ENCODE measurements at places on chromosomes 6 and 20.
A peak's percentile ranks its signal among the peaks of the same experiment; 100 is the strongest.

DNA sequence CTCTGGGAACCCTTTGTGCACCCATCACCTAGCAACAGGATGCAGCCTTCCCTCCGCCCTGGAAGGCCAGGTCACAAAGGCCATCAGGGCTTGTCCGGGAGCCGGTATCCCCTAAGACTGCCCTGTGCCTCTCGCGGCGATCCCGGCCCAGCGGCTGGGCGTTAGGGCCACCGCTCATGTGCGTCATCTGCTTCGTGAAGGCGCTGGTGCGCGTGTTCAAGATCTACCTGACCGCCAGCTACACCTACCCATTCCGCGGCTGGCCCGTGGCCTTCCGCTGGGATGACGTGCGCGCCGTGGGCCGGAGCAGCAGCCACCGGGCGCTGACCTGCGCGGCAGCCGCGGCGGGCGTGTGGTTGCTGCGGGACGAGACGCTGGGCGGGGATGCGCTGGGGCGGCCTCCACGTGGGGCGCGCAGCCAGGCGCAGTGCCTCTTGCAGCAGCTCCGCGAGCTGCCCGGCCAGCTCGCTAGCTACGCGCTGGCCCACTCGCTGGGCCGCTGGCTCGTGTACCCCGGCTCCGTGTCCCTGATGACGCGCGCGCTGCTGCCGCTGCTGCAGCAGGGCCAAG lies at the start of gene ABHD16B:
Gene ABHD16B (plus strand): TSS at position 134 of the 570 bp plus-strand sequence. CDS start 43 bp downstream, at position 177.
- no peak for DNase-seq

GRCh38 chr20:57481281-57481711 lies 43.6 kb downstream of the CTCFL start:
- DNase-seq, result no peak

DNA sequence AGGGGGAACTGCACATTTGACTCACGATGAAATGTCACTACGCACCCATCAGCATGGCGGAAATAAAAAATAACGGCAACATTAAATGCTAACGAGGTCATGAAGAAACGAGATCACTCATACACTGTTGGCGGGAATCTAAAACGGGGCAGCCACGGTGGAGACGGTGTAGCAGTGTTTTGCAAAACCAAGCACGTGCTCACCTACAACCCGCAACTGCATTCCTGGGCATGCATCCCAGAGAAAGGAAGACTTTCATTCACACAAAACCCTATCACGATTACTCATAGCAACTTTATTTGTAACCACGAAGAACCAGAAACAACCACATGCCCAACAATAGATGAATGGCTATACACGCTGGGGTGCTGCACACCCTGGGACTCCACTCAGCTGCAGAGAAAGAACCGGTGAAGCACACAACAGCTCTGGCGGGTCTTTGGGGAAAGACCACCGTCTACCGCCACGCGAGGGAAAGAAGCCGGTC lies 77.0 kb downstream of the YTHDF1 start:
- DNase-seq, result no peak

- DNase-seq, result peak; percentile 62
These were observed 1.4 kb downstream of the NKX2-4 start for GRCh38 chr20:21395666-21396598.

DNA sequence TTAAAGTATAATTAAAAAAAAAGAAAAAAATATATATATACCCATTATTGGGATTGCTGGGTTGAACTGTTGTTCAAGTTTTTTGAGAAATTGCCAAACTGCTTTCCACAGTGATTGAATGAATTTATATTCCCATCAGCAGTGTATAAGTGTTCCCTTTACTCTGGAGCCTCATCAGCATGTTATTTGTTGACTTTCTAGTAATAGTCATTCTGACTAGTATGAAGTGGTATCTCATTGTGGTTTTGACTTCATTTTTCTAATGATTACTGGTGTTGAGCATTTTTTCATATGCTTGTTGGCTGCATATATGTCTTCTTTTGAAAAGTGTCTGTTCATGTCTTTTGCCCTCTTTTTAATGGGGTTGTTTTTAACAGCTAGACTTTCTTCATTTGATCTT lies 1260.8 kb upstream of the GJE1 start:
- no peak for DNase-seq

DNA sequence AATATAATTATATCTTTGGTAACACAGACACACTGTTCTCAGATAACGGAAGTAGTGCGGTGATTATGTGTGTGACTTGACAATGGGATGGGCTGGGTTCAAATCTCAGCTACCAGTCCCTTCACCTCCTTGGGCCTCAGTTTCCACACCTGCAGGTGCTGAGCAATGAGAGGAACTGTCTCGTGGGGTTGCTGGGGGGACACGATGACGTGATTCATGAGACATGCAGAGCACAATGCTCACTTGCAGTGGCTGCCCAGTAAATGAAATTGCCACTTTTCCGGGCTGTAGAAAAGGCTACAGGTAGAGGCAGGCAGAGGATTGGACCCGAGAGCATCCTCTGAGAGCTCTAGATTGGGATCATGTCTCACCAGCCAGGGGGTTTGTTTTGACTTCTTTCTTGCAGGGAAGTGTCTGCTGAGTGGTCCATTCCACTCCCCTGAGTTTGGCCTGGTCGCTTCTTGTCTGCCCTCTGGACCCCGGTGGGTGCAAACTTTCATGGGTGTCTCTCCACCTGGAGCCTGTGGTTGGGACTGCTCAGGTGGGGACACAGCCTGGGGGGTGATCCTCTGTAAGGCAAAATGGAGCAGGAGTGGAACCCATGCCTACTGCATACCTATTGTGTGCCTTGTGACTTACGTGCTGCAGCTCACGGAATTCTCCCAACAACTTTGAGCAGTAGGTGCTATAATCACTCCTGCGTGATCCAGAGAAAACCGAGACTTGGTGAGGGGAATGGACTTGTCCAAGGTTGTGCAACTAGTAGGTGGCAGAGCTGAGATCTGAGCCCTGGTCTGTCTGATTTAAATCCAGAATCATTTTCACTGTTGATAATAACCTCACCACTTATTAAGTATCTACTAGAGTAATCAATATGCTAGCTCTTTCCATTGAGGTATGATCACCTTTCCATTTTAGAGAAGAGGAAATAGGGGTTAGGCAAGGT lies 147.2 kb downstream of the CEBPB start:
- DNase-seq, result no peak

DNA sequence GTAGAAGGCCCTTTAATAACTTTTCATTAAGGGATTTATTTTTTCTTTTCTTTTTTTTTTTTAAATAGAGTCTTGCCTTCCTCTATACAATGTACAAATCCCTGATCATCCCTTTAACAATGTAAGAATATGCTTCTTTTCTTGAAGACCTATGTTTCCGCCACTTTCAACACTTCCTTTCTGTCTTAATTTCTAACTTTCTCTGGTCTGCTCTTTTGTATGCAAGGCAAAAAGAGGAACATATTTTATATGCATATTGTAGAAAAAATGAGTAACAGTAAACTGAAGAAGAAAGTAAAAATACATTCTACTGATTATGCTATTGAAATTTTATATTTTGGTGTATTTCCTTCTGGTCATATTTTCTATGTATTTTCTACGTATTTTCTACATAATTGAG lies 484.7 kb downstream of the TFAP2B start:
- DNase-seq, result no peak

Measured in NCI-H1105 (cell line).